Stimulated activated CD4-positive, alpha-beta T cell treated with anti-CD3 and anti-CD28 coated beads, TNF-alpha, amount 100 ng/mL, for 48 hours (primary cell): ENCODE measurements at places on chromosomes 2 and 18.

DNA sequence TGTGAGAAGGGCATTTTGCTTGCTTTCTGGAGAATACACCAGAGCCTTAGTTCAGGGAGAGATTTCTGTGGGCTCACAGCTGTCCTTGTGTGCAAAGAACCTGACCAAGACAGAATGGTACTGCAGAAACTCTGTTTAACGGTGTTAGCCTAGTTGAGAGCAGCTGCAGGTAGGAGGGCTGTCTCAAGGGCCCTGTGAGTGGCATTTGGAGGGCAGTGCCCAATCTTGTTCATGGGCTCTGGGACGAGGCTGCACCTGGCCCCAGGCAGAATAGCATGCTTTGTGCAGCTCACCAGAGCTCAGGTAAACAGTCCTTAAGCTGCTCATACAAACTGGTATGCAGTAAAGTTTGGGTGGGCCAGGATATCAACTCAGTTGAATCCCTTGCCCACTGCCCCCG lies 16.9 kb upstream of the RGPD4 start:
- no peak for DNase-seq

DNA sequence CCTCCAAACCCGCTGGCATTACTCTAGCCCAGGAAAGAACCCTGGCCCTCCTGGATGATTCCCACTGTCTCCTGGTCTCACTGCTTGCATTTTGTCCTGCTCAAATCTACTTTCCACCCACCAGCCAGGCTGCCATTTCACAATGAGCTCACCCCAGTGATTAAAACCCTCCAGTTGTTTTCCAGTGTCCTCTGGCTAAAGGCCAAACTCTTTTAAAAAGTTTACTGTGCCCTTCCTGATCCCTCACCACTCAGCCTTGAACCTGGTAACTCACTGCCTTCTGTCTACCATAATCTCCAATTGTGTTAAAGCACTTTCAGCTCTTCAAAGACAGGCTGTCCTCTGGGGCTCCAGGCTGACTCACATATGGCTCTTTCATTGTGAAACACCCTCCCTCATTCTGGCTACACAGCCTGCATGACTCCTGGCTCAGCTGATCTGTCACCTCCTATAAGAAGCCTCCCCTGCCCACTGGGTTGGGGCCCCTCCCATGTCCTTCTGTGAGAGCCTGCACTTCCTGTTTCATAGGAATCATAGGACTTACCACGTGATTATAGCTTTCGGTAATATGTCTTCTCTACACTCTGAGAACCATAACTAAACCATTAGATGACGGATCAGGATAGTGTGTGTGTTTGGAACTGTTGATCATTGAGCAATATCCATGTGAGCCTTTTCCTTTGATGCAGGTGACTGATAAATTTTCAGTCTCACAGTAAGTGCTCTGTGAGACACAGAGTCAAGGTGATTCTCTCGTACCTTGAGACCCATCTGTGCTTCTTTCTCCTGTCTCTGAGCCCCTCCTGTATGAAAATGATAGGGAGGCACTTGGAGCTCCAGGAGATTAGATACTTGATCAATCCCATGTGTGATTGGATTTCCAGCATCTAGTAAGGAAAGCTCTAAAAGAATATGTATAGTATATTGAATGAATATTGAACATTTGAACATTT lies 590.8 kb upstream of the ID2 start:
- DNase-seq: peak; percentile 85

GRCh38 chr2:203782262-203782976 lies 76.0 kb downstream of the CD28 start:
- DNase-seq: peak; percentile 48

DNA sequence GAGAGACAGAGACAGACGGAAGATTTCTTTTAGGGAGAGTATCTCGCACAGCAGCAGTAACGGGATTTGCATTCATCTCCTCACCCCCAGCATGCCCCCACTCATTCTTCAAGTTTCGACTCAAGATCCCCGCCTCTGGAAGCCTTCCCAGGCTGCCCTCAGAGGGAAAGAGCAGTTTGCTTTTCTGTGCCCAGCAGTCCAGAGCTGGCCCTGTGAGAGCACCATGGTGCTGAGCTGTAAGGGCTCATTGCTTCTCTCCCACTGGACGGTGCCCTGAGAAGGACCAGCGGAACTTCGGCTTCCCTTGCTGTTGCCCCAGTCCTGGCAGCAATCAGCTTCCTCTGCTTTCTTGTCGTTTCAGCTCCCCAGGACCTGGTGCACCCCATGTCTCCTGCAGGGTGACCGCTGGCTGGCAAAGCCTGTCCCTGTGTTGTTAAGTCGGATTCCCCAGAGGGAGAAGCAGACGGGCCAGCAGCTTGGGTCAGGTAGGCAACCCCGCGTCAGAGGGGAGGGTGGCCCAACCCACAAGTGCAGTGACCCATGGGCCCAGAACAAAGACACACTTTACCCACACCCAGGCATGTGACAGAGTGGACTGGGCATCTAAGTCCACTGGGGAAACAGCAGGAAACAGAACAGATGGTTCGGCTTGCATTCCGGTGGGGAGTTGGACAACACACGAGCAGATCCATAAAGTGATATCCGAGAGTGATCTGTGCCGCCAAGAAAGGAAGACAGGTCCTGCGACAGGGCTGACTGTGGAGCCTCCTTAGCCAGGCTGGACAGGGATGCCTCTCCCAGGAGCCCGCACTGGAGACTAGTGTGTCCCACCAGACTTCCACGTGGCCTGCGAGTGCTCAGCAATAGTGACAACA lies 36.6 kb downstream of the TMEM177 start:
- no peak for DNase-seq

- DNase-seq: no peak
Measured at GRCh38 chr2:232133078-232133477, 171.6 kb downstream of the DIS3L2 start.

GRCh38 chr2:69168144-69168813 lies 155.3 kb downstream of the ANTXR1 start:
- DNase-seq: no peak

DNA sequence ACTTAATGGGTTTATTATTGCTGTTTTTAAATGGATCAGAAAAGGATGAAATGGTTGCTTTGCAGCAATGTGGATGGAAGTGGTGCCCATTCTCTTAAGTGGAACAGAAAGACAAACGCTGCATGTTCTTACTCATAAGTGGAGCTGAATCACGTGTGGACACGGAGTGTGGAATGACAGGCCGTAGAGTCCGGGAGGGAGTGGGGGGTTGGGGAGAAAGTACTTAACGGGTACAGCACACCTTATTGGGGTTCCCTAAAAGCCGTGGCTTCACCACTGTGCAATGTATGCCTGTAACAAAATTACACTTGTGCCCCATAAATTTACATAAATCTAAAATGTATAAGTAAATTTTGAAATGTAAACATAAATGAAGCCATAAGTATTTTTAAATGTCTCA lies 64.0 kb upstream of the CTDP1 start:
- no peak for DNase-seq

DNA sequence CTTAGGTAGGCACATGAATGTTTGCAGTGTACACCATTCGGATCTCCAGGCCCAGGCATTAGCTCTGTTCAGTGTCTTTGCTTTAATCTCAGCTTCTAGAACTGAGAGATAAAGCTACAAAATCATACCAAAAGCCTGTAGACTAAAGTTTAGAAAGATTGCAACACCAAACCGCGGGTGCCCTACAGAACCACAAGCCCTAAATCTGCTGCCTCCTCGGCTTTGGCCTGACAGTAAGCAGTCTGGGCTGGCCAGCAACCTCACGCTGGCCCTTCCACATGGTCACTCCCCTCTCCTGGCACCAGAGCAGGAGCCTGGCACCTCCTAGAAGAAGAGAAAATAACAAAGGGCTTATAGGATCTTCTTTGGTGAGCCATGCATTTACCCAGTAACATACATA lies 8.9 kb upstream of the OSR1 start:
- no peak for DNase-seq

DNA sequence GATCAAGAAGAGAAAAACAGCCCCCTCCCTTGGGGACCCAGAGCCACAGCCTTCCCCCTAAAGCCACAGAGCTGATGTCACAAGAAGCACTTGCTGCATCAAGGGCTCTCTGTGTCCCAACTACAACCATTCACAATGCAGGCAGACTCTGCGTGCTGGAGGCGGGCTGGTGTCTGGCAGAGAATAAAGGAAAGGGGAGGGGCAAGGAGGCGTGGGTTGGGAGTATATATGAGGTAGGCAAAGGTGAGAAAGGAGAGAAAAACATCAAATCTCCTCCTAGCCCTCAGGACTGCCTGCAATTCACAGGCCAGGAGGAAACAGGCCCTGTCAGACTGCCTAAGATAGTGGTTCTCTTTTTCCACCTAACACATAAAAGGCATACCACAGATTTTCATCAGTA lies 48.8 kb upstream of the IHH start:
- DNase-seq: no peak

GRCh38 chr2:191664823-191665677 lies 12.9 kb upstream of the NABP1 start:
- no peak for DNase-seq

DNA sequence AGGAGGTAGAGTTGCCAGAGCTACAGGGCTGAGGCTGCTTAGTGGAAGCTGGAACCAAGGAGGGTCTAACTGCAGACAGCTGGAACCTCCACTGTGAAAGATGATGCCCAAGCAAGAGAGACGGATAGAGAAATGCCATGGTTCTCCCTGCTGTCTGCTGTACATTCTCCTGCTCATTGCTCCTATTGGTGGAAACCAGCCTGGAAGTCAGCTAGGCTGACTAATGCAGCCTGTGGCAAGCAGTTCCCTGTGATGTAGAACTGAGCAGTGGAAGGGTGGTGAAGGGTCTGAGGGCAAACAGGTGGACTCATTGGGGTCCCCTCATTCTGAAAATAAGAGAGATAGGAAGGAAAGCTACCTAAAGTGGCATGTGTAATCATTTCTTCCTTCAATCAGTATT lies 563.6 kb downstream of the SLC4A3 start:
- DNase-seq: no peak

GRCh38 chr18:59182673-59183072 lies 37.3 kb upstream of the GRP start:
- DNase-seq: no peak

- peak; percentile 53 for DNase-seq
Measured at GRCh38 chr2:95115418-95115817, 6.2 kb downstream of the MRPS5 start.

- DNase-seq: no peak
Measured at GRCh38 chr2:173851141-173851641, 114.0 kb downstream of the SP3 start.
